ENCODE measurements at places on chromosomes 12 and 14.

GRCh38 chr12:31259136-31259886 lies 66.6 kb downstream of the SINHCAF start:
- DNase-seq: no peak

DNA sequence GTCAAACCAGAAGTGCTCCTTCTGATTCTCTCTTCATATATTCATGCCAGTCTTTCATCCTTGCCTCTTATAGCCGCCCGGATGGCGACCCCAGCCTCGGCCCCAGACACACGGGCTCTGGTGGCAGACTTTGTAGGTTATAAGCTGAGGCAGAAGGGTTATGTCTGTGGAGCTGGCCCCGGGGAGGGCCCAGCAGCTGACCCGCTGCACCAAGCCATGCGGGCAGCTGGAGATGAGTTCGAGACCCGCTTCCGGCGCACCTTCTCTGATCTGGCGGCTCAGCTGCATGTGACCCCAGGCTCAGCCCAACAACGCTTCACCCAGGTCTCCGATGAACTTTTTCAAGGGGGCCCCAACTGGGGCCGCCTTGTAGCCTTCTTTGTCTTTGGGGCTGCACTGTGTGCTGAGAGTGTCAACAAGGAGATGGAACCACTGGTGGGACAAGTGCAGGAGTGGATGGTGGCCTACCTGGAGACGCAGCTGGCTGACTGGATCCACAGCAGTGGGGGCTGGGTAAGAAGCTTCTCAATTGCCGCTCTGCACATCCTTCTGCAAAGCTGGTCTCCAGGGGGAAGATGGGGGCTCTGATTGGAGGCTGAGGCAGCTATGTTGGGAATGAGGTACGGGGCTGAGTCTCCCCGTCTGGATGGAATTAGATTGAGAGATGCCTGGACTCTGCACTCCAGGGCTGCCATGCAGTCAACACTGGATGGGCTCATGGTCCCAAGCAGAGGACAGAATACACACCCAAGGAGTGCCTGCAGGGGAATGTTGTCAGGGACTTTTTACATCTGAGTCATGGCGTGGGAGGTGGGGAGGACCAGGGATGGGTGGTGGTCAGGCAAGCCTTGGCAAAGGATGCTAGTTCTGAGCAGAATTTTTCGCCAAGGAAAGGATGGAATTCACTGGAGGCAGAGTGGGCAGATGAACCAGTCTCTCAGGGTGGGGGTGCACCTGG lies 1.3 kb downstream of the BCL2L2 start:
- no peak for DNase-seq

DNA sequence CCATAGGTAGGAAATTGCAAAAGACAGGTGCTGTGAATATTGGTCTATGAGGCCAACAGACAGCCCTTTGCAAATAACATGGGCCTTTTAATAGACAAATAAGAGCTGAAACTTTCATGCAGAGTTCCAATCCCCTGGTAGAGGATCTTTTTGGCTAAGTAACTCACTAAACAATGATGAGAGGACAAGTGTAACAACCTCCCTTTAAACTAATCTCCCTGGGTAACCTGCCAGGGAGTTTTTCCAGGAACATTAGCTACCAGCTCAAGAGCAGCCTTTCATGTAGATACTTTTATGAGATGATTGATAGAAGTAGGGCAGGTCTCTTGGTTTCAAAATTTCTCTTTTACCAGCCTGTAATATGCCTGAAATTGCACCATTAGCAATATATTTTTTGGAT lies 13.8 kb upstream of the CACNA1C start:
- DNase-seq: no peak

DNA sequence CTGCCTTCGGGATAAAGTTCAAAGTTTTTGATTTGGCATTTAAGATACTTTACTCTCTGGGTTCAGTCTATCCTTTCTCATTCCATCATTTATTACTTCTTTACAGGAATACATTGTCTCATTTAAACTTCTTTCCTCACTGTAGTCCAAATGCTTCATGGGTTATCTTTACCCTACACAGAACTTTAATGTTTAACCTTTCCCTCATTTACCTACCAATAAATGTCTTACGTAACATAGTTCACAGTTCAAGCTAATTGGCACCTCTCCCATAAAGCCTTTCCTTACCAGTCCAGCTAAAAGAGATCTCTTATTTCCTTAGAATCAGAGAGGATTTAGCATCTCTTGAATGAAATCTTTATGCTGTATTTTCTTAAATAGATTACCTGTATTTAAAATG lies 476.3 kb upstream of the SEL1L start:
- no peak for DNase-seq

GRCh38 chr14:39593377-39593776 lies 161.1 kb upstream of the FBXO33 start:
- DNase-seq: no peak

GRCh38 chr14:92316937-92317336 lies 6.0 kb upstream of the SLC24A4 start:
- no peak for DNase-seq

DNA sequence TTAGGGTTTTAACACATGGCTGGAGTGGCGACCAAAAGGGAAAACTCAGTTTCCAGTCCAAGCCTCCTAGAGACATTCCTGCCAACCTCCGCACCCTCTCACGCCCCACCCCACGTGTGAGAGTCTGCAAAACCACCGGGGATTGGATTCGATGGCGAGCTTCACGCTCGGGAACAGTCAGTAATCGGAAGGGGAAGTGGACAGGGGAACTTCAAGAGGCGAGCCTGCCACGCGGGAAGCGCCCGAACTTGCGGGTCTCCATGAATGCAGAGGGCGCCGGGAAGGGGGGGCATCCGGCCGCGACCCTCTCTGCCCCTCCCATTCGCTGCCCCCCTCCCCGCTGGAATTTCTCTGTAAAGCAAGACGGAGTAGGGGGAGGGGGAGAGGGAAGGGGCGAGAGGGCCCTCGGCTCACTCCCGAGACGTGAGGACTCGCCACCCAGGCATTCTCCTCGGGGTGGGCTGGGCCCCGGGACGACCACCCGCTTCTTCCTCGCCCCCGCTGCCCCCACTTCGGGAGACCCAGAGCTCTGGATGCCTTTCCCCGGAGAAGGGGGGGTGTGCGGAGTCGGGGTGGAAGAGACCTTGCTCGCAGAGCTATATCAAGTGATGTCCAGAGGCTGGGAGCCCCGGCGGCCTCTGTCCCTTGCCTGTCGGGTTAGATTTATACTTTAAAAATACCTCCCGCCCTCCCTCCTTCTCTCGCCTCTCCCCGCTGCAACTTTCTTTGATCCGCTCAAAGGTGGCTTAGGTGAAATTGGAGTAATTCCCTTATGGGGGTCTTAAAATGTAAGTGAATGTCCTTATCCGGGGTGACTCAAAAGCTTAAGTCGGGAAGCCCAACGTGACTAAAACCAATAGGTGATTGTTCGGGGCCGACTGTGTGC lies 2.5 kb upstream of the CCND2 start:
- no peak for DNase-seq

GRCh38 chr12:104249017-104249416 lies 33.4 kb downstream of the TXNRD1 start:
- no peak for DNase-seq

DNA sequence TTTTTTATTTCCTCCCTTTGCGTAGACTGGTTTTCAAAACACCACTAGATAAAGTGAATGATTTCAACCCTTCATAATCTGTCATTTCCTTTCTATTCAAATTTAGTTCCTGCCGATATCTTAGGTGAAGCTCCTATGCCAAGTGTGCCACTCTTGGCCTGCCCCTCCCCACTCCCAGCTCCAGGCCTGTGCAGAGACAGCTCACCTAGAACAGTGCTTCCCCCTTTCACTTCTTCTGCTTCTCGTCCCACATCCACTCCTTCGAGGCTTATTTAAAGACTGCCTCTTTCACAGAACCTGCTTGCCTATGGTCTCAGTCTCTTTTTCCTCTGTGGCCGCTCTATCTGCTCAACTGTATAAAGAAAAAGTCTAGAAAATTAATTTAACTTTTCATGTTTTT lies 473.8 kb downstream of the RAD51B start:
- no peak for DNase-seq

DNA sequence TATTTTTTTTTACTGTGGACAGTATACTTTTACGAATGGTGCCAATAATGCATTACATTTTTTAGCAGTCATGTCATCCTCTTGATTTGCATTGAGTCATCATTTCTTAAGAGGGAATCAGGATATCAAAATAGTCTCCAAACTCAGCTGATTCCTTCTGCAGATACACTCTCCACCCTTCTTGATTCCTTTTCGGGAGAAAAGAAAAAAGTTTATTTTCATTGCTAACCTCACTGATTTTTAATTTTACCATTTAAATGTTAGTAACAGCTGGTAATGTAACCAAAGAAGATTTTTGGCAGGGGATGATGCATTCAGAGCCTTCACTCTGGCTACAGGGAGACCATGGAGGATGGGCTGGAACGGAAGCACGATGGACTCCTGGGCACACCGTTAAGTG lies 47.5 kb downstream of the MRPL42 start:
- no peak for DNase-seq

- DNase-seq: no peak
These were observed 110.8 kb upstream of the KRAS start for GRCh38 chr12:25361511-25361910.

DNA sequence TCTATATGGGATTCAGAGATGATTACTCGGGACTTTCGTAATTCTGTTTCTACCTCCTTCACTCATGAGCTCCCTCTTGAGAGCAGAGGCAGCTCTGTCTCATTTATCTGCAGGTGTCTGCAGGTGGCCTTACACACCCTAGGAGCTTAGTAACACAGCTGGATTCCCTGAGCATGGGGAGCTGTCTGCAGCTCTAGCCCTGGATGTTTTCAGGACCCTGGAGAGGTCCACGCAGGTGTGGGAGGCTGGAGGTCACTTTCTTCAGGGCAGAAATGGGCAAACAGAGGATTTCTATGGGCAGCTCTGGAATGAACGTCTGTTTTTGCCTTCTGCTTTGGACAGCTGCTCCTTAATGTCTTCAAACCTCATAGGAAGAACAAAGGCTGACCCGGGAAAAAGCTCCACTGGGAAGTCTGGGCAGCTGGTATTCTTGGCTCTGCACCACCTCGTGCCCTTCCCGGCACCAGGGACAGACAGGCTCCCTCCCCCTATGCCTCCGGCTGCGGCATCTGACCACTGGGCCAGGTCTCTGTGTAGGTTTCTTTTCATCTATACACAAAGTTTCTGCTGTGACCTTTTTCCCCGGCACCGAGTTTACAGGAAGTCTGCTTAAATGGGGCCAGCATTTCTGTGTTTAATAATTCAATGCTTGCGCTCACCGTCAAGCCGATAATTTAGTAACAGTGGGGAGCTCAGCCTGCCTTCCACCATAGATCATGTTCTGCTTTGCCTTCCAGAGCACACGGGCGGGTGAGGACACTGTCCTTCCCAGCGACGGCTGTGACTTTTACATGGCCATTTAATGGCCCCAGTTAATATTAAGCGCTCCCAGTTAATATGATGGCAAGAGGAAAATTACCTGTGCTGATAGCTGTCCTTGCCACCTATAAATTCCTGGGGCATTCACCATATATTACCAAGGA lies 320.2 kb upstream of the SFSWAP start:
- no peak for DNase-seq
